ENCODE measurements at places on chromosomes 3 and 15. TPM values are rescaled to one million over a fixed set of nuclear protein-coding genes. Genes with fewer than 3 reads are reported as not detected.

DNA sequence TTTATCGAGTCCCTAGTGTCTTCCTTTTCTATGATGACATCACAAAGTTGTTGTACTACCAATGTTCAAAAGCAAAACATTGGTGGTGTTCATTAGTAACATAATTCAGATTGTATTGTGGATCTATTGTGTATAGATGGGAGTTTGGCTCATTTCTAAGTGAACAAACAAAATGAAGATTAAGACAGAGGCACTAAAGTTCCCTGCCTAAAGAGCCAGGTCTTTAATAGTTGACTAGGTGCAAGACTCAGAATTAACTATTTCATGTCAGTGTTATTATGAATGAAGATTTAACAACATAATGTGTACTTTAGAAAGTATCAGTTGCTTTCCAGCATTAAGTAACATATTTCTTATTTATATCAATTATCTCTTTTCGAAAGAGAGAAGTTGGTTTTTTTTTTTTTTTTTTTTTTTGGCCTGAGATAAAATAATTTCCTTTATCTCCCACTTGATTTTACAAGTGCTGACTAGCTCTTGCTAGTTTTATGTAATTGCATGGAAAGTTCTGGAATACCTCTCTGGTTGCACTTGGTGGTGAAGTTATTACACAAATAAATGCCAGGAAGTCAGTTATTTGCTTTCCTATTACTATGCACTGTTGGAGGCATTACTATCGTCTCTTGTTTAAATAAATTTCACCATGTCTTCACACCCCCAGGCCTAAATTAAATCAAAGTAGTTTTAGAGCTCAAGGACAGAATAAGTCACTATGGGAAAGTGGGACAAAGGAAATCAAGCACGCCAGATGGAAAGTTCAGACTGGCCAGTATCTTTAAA lies 48.7 kb downstream of the NAALADL2 start:
- no peak for DNase-seq

GRCh38 chr3:57080171-57080570 lies 19.7 kb downstream of the SPATA12 start:
- no peak for DNase-seq

DNA sequence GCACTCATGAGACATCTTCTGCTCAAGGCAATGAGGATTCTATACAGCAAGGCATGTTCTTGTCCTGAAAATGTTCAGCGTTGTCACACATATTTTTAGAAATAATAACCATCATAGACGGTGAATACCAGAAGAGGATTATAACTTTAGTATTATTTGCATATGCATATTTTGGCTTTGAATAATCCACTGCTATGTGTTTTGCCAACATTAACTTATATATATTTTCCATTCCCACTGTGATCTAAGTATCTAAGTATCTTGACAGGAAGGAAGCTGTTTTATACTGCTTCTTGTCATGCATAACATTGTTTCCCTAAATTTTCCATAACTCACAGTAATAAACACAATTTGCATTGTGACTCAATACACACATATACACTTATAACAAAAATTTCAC lies 509.5 kb downstream of the TBL1XR1 start:
- DNase-seq: no peak

GRCh38 chr3:113829576-113830354 lies 8.8 kb upstream of the GRAMD1C start:
- no peak for DNase-seq

DNA sequence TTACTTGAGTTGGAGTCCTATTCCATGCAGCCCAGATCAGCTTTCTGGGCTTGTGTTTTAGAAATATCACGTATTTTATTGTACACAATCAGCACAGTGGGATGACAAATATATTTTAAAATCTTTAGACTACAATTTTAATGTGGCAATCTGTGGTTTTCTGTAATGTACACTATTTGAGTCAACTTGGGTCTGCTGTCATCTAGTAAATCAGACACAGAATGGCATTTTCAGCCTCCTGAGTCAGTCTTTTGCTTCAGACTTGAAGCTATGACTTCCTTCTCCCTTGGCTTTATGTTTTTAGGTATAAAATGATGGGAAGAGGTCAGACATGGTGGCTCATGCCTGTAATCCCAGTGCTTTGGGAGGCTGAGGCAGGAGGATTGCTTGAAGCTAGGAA lies 232.1 kb downstream of the NECTIN3 start:
- DNase-seq: peak; percentile 66

The CYP11A1 gene
- polyA plus RNA-seq: 0.46 TPM

The EFHB gene
- 1.0 TPM for polyA plus RNA-seq

All from IMR-90 (cell line).